ENCODE measurements at places on chromosomes 16 and 17.

- DNase-seq, result no peak
Observed at GRCh38 chr16:66900721-66901441, 17.8 kb downstream of the CDH16 start.

- DNase-seq, result no peak
Observed at GRCh38 chr17:79085154-79085920, 10.7 kb downstream of the ENGASE start.

- no peak for DNase-seq
Observed at GRCh38 chr16:79411805-79412204, 188.7 kb downstream of the MAF start.

GRCh38 chr16:85029408-85029784 is 1.8 kb downstream of the KIAA0513 start:
- no peak for DNase-seq

GRCh38 chr16:12575288-12575687 is 228.4 kb downstream of the CPPED1 start:
- DNase-seq, result no peak

GRCh38 chr17:77002103-77003045 is 134.2 kb downstream of the MGAT5B start:
- no peak for DNase-seq

DNA sequence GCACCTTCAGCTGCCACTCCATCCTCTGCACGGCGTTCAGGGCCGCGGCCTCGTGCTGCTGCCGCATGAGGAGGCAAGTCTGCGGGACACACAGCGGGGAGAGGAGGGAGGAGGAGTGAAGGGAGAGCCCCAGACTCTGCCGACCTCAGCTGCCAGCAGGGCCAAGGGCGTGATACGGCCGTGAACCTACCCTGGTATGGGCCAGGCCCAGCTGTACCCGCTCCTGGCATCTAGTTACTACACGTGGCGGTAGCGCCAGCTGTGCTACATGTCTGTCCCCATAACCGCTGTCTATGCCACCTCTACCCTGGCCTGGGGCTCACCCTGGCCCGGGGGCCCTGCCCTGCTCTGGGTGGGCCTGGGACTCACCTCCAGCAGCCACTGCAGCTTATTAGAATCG is 51.1 kb downstream of the ZNF778 start:
- DNase-seq, result no peak

- DNase-seq, result no peak
Observed at GRCh38 chr17:73552300-73553048, 91.8 kb downstream of the SDK2 start.

DNA sequence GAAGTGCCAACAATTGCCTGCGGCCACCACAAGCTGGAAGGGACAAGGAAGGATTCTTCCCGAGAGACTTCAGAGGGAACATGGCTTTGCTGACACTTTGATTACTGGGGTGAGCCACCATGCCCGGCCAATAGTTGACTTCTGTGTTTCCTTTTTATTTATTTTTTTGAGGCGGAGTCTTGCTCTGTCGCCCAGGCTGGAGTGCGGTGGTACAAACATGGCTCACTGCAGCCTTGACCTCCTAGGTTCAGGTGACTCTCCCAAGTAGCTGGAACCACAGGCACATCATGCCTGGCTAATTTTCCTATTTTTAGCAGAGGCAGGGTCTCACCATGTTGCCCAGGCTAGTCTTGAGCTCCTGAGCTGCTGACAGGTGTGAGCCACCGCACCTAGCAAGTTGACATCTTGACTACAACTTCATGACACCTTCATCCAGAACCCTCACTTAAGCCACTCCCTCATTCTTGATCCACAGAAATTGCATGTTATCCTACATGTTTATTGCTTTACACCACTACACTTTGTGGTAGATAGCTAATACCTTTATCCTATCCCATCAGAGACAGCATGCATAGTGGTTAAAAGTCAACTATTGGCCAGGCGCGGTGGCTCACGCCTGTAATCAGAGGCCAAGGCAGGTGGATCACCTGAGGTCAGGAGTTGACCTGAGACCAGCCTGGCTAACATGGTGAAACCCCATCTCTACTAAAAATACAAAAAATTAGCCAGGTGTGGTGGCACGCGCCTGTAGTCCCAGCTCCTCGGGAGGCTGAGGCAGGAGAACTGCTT is 16.1 kb upstream of the GPRC5C start:
- no peak for DNase-seq

- DNase-seq, result no peak
Observed at GRCh38 chr16:983044-984030, 1.8 kb downstream of the SOX8 start.

GRCh38 chr17:5237541-5238016 is 2.9 kb upstream of the SCIMP start:
- DNase-seq, result peak; percentile 17

DNA sequence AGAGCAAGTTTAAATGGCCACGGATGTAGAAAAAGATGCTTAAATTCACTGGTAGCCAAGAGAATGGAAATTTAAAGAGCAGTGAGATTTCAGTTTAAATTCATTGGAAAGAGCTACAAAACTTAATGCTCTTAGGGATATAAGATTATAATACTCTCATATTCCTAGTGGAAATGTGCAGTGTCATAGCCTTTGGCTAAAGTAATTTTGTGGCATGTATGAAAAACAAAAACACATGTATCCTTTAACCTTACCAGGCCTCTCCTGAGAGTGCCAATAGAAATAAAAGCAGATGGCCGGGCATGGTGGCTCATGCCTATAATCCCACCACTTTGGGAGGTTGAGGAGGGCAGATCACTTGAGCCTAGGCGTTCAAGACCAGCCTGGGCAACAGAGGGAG is 289.2 kb downstream of the PHKB start:
- no peak for DNase-seq

GRCh38 chr17:80388601-80389000 is 26.4 kb upstream of the ENDOV start:
- DNase-seq, result no peak

GRCh38 chr17:81683208-81683583 is 401 bp downstream of the ARL16 start:
- no peak for DNase-seq

DNA sequence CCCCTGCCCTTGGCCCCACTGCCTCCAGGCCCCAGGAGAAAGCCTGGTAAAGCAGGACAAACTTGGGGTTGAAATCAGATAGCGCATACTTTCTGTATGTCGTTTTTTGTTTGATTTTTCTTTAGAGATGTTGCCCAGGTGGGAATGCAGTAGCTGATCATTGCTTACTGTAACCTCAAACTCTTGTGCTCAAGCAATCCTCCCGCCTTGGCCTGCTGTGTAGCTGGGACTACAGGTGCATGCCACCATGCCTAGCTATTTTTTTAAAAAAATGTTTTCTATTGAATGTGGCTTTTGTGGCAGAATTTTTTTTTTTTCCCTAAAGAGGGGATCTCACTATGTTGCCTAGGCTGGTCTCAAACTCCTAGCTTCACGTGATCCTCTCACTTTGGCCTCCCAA is 11.1 kb upstream of the CCL5 start:
- no peak for DNase-seq

GRCh38 chr17:49572806-49573420 is 2.8 kb upstream of the NXPH3 start:
- no peak for DNase-seq

- no peak for DNase-seq
Observed at GRCh38 chr17:28443901-28444638, 29.4 kb upstream of the SLC13A2 start.

- no peak for DNase-seq
Observed at GRCh38 chr17:43042025-43042628, 17.1 kb downstream of the RND2 start.

- DNase-seq, result peak; percentile 37
Observed at GRCh38 chr17:17476865-17477467, at the start of gene MED9. MED9 (plus strand) TSS chr17:17477000; CDS start chr17:17477042, 42 bp downstream.

DNA sequence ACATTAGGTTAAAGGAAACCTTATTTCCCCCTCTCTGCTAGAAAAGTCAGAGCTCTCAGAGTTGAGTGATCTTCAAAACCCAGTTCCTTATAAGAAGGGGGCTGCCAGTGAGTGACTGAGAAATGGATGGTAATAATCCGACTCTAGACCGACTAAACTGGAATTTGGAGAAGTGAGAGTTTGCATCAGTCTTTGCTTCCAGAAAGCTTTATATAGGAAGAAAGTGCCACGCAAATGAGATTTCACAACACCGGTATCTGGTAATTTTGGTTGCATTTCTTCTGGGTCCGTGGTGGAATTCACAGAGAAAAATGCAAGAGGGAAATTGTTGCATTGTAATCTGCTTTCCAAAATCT is 271.4 kb downstream of the MAF start:
- no peak for DNase-seq
